Muscle of back (tissue), 13 donors: ENCODE measurements at places on chromosomes 1 and 21.

DNA sequence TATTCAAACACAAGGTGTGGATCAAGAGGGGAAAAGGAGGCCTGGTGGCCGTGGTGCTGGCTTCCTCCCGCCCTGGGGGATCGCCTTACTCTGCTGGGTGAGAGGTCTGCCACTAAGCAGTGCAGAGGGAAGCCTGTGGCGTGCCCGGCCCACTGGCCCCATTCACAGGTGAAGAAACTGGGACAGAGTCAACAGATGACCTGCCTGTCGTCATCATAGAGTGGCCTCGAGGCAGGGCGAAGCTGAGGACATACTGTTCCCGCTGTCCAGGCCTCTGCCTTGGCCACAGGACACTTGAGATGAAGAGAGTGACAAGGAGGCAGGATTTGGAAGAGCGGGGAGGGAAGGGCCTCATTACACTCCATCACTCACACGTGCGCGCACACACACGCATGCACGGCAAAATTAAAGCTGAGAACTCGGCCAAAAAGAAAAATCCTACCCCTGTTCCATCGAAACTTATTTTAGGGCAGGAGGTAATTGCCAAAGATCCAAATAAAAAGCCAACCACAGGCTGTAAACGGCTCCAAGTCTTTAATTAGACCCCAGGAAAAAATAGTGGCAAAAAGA lies 50.5 kb downstream of the CASZ1 start:
- no peak for DNase-seq

DNA sequence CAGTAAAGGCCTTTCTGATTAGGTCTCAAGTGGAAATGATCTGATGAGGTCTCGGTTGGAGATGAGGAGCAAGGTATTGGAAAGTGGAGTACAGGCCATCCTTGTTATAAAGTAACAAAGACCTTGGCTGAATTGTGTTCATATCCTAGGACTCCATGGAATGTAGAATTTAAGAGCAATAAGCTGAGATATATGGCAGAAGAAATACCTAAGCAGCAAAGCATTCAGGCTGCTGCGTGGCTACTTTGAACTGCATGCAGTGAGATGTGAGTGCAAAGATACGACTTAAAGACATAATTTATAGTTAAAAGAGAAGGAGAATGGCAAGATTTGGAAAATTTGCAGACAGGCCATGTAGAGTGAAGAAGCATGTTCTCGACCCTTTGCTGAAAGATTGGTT lies 11.2 kb upstream of the XPR1 start:
- DNase-seq, result no peak

DNA sequence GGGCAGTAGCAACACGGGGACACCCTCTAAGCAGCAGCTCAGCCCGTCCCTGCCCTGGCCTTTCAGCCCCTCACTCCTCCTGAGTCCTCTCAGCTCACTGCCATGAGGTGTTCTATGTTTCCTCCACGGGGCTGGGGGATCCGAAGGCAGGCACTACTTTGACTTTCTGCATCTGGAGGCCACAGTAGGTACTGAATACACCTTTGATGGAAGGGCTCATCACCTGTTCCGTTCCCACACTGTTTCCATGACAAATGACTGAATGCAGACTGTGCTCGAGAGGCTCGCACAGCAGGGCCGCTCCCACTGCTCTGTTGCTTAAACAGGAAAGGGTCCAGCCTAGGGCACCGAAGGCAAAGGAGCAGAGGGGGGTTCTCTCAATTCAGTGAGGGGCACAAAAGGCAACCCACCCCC lies 77.6 kb upstream of the DNAH14 start:
- no peak for DNase-seq

- peak; percentile 4 for DNase-seq
These were observed 248.8 kb upstream of the FOXD3 start for GRCh38 chr1:63073309-63074306.

DNA sequence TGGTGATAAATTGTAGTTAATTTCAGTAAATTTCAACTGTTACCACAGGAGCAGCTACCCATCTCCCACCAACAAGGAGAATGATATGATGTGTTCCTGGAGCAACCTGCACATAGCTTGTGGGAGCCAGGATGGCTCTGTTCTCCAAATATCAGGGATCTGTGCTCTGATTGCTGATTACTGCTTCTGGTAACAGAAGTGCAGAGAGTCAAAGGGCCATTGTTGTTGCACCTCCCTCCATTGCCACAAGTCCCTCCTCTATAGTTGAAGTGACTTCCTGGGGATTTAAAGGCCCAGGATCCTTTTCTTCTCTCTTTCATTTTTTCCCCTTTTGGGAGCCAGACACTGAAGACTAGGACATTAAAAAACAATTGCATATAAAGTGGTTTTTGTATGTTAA lies 51.6 kb upstream of the HPDL start:
- no peak for DNase-seq

- DNase-seq, result no peak
These were observed 453.3 kb downstream of the NUF2 start for GRCh38 chr1:163774978-163775620.

- DNase-seq, result no peak
These were observed 166.9 kb upstream of the HMGB4 start for GRCh38 chr1:33696962-33697361.
